ENCODE measurements at places on chromosomes 11 and 22.

GRCh38 chr11:62553839-62554361 lies 7.3 kb upstream of the AHNAK start:
- no peak for DNase-seq

DNA sequence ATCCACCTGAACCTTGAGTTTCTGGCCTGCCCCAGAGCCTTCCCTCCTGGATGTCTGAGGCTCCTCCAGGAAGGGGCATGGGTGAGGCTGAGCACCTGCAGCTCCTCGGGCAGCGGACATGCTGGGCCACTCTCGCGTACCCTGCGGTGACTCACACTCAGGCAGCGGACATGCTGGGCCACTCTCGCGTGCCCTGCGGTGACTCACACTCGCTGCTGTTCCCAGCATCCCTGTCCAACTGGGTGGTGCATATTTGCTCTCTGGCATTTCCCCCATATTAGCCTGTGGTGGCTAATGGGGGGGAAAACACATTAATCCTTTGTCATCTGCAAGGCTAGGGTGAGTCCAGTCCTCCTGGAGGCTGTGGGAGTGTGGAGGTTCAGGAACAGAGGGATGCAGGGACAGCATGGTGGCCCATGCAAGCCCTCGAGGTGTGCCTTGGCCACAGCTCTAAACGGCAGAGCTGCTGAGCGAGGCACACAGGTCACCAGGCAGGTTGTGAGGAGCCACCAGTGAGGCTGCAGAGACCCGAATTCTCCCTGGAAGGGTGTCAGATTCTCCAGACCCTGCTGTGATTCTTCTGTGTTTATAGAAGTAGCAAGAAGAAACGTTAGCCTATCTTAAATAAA lies 728.1 kb downstream of the BRD1 start:
- no peak for DNase-seq

- no peak for DNase-seq
Measured at GRCh38 chr11:96635655-96636054, 245.8 kb downstream of the JRKL start.

- no peak for DNase-seq
Measured at GRCh38 chr11:79461666-79462645, 21.1 kb upstream of the TENM4 start.

DNA sequence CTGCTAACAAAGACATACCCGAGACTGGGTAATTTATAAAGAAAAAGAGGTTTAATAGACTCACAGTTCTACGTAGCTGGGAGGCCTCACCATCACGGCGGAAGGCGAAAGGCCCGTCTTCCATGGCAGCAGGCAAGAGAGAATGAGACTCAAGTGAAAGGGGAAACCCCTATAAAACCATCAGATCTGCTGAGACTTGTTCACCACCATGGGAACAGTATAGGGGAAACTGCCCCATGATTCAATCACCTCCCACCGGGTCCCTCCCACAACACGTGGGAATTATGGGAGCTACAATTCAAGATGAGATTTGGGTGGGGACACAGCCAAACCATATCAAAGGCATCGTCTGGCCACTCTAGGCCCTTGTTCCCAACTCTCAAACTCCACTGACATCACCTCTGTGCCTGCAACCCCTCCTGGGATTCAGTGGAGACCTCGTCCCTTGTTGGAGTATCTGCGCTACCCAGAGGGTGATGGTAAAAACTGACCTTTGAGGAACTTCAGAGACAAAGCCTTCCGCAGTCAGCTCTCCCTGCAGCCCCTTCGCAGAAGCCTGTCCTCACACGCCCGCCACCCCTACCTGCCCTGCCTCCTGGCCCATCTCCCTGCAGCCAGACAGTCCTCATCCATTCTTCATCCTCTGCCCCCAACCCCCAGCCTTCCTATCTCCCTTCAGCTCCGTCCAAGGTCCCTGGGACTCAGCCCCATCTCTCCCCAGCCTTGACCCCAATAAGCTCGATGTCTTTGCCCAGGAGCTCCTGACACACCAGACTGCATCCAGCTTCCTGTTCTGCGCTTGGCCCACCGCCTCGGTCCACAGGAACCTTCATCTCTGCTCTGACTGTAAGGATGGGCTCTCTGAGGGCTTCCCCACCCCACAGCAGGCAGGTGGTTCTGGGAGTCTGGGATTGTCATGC lies 15.8 kb downstream of the CCND1 start:
- no peak for DNase-seq

DNA sequence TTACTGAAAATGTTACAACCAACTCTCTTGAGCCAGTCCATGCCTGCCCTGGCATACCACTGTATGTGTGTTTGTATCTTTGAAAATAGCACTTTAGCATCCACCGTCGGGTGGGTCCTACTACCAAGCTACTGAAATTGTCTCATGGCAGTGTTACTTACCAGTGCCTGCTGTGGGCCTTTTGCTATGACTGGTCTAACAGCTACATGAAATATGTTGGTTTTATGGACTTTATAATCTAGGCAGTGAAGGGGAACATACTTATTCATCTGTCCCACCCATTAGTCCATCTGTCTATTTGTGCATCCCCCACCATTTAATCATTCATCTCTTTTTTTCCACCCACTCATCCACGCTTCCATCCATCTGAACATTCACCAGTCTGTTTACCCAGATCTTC lies 106.0 kb downstream of the NAV2 start:
- no peak for DNase-seq

GRCh38 chr11:78646564-78647185 lies 72.0 kb upstream of the NARS2 start:
- DNase-seq, result no peak

Measured in GM06990 (cell line).